ENCODE measurements at places on chromosomes 11 and 22. TPM values are rescaled to one million over a fixed set of nuclear protein-coding genes. Genes with fewer than 3 reads are reported as not detected.
A peak's percentile ranks its signal among the peaks of the same experiment; 100 is the strongest.

MAJIN gene
- total RNA-seq, result not detected

GRCh38 chr11:8205566-8205965 is 36.7 kb upstream of the RIC3 start:
- no peak overlapping the region for H3K4me3 ChIP-seq
- H3K27me3 ChIP-seq, result peaks cover 14% of the 10 kb centered on the region
- H3K4me1 ChIP-seq, result no peaks in the 10 kb centered on the region
- H3K27ac ChIP-seq, result no peak overlapping the region
- DNase-seq, result no peak

DNA sequence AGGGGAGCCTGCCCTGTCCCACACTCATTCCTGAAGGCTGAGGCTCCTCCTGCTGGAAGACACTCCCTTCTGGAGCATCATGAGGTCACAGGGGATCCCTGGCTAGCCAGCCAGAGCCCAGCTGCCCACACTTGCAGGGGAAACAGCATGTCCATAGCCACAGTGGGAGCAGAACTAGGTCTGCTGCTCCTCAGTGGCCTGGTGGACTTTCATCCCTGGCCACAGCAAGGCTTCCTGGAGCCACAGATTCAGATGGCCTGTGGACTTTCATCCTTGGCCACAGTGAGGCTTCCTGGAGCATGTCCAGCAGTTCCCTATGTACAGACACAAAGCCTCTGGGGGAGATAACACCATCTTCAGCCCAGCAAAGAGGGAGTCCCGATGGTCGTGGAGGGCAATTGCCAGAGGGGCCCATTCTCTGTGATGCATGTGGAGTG is 5.9 kb upstream of the APOL6 start:
- no peak overlapping the region for H3K27ac ChIP-seq
- H3K4me1 ChIP-seq, result peaks cover 15% of the 10 kb centered on the region
- H3K36me3 ChIP-seq, result no peaks in the 10 kb centered on the region
- DNase-seq, result no peak
- no peak overlapping the region for H3K4me3 ChIP-seq

DNA sequence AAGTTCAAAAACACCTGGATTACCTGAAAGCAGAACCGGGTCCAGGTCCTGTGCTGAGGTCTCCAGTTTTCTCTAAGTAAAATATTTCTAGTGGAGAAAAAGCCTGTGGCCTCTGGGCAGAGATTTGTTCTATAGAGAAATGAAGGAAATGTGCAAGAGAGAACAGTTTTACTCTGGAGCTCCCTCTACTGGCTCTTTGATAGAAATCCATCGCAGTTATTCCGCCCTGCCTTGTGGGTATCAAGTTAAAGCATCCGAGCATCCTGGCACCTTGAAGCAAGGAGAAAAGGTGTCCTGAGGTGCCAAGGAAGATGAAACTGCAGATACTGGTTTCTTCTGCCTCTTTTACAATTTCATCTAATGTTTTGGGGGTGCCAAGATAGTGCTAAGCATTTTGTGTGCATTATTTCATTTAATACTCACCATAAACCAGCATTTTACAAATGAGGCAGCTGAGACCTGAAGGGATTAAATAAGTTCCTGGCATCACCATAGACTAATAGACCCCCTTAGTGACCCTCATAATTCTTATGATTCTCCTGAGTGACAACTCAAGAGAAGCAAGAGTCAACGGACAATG is 113.1 kb upstream of the HSD17B12 start:
- peak; percentile 70 for DNase-seq
- no peak overlapping the region for H3K27ac ChIP-seq
- peaks cover 59% of the 10 kb centered on the region for H3K27me3 ChIP-seq
- no peaks in the 10 kb centered on the region for H3K36me3 ChIP-seq
- no peaks in the 10 kb centered on the region for H3K4me1 ChIP-seq

- H3K27me3 ChIP-seq, result no peaks in the 10 kb centered on the region
- no peaks in the 10 kb centered on the region for H3K4me1 ChIP-seq
- DNase-seq, result no peak
- no peaks in the 10 kb centered on the region for H3K36me3 ChIP-seq
- no peak overlapping the region for H3K4me3 ChIP-seq
- no peak overlapping the region for H3K27ac ChIP-seq
Observed at GRCh38 chr11:34021977-34022735, 29.4 kb upstream of the CAPRIN1 start.

DNA sequence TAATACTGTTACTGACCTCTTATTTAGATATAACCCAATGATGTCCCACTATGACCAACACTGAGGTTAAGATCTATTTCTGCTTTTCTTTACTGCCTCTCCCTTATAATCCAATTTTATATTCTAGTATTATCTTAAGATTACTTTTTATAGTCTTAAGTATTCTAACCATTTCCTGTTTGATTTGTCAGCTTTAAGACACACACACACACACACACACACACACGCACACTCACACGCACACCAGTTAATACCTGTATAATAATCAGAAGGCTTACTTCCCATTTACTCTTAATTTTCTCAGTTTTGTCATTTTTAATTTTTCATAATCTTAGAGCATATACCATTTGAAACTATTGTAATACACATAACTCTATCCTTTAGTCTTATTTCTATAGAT is 226.0 kb upstream of the C11orf87 start:
- no peak overlapping the region for H3K27ac ChIP-seq
- no peak for DNase-seq
- H3K36me3 ChIP-seq, result no peaks in the 10 kb centered on the region
- no peak overlapping the region for H3K4me3 ChIP-seq
- no peaks in the 10 kb centered on the region for H3K27me3 ChIP-seq

DNA sequence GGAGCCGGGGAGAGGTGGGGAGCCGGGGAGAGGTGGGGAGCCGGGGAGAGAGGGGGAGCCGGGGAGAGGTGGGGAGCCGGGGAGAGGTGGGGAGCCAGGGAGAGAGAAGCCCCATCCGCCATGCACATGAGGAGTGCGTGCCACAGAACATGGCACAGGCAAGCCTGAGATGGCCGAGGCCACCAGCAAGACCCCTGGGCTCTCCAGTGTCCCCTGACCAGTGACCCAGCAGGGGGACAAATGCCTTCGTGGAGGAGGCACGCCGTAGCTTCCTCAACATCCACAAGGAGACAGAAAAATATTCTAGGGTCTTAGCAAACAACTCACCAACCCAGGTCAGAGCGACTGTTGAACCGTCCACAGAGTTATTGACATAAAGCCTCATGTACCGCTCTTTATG is 618.8 kb downstream of the TBC1D22A start:
- peaks cover 65% of the 10 kb centered on the region for H3K27me3 ChIP-seq
- no peaks in the 10 kb centered on the region for H3K36me3 ChIP-seq
- no peak overlapping the region for H3K4me3 ChIP-seq
- no peaks in the 10 kb centered on the region for H3K4me1 ChIP-seq
- H3K27ac ChIP-seq, result no peak overlapping the region
- no peak for DNase-seq

DNA sequence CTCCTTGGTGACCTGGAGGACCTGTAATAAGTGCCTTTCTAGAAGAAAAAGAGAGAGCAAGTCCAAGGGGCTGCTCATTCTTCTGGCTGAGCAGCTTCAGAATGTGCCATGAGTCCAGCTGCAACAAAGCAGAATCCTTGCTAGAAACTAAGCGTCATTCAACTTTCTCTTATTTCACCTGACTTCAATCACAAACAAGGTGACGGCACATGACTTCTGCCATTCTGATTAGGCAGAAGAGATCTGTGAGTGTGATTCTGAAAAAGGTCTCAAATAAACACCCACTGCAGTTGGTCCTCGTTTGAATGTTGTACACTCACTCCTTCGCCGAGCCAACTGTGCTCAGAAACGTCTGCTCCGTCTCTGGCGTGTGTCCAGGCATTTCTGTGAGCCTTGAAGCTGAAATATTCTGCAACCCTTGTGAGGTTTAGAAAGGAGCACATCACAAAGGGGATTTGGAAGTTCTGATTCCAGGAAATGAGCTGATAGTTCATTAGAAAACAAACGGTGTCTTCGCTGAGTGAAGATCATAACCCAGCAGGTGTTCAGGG is 623.8 kb upstream of the KIRREL3 start:
- H3K36me3 ChIP-seq, result no peaks in the 10 kb centered on the region
- H3K4me3 ChIP-seq, result no peak overlapping the region
- DNase-seq, result no peak

Measured in MCF 10A (cell line).